Activated naive CD4-positive, alpha-beta T cell treated with anti-CD3 and anti-CD28 coated beads, Interleukin-2, amount 50 U/mL, for 16 hours (primary cell): ENCODE measurements at places on chromosomes 6 and 20.

- no peak for DNase-seq
These were observed 9.4 kb upstream of the ADTRP start for GRCh38 chr6:11788043-11788442.

GRCh38 chr6:82216549-82216948 lies 31.0 kb downstream of the IBTK start:
- no peak for DNase-seq

DNA sequence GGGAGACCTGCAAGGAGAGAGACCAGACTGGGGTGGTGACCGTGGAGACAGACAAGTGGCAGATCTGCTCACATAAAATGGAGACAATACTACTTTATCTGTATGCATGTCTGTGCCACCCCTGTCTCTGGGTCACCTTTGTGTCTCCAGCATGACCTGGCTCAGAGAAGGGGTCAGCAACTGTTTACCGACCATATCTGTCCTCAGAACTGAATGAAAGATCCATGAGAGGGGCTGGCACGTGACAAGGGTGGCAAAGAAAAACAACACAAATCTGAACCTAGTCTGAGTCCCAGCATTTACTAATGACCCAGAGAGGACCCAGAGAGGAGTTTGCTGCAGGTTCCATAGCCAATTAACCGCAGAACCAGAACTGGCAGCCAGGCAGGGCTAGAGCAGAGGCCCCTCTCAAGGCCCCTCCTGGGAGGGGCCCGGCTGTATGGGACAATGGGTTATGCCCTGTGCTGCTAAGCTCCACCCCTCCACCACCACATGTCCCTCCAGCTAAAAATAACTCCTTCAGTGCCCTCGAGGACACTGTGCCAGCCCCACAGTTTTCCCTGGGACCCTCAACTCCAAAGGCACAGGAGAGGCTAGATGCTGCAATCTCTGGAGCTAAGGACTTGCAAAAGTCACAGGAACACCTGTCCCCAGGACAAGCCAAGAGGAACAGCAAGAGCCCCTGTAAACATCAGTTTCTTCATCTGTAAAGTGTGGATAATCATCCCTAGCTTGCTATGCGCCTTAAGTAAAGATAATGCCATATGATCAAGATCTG lies 2.2 kb downstream of the AHCY start:
- DNase-seq = no peak

DNA sequence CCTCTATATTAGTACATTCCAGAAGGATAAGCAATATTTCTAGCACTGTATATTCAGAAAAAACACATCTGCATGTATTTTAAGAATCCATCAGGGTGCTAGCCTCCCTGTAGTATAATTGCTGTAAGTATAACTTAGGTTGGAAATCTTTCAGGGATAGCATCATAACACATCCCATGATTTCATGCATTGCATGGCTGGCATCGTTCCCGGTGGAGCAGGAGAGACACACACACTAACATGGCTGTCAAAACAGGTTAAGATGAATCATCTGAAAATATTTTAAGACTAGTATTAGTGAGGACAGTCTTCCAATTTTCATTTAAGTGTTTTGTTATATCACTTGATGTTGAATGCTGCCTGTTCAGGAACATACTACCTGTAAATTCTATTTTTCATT lies 32.1 kb upstream of the CENPW start:
- DNase-seq = no peak

DNA sequence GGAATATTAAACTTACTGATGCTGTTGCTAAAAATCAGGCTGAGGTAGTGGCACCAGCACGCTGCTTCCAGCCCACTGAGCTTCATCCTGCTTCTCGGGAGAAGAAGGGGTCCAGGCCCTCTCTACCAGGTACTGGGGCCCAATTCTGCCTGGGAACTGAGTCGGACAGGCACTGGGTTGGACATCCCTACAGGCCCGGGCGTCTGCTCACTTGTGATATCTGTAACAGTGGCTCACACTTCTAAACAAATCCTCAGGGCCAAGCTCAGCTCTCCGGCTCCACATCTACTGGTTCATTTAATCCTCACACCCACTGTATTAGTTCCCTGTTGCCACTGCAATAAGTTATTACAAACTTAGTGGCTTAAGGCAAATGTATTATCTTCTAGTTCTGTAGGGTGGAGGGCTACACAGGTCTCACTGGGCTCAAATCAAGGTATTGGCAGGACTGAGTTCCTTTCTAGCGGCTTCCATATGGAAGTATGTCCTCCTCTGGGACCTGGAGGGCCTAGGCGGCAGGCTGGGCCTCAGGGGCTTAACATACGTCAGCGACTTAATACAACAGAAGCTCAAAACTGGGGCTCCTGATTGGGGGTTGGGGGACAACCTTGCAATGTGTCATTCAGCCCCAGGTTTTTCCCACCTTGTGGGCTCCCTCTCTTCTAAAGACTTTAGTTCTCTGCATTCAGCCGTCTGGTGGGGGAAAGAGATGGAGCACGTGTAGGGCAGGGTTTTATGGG lies 1.6 kb upstream of the KCNK15 start:
- no peak for DNase-seq
